Aorta (tissue), 5 donors: ENCODE measurements at places on chromosomes 1 and 21. TPM values are rescaled to one million over a fixed set of nuclear protein-coding genes. Genes with fewer than 3 reads are reported as not detected.

The LCE1E gene
- not detected for total RNA-seq

- no peaks in the 10 kb centered on the region for H3K27me3 ChIP-seq
- no peak for DNase-seq
- no peaks in the 10 kb centered on the region for H3K36me3 ChIP-seq
- no peak overlapping the region for H3K27ac ChIP-seq
- H3K4me1 ChIP-seq: no peaks in the 10 kb centered on the region
- no peak overlapping the region for H3K4me3 ChIP-seq
Measured at GRCh38 chr1:61294930-61295329, 212.6 kb downstream of the NFIA start.

DNA sequence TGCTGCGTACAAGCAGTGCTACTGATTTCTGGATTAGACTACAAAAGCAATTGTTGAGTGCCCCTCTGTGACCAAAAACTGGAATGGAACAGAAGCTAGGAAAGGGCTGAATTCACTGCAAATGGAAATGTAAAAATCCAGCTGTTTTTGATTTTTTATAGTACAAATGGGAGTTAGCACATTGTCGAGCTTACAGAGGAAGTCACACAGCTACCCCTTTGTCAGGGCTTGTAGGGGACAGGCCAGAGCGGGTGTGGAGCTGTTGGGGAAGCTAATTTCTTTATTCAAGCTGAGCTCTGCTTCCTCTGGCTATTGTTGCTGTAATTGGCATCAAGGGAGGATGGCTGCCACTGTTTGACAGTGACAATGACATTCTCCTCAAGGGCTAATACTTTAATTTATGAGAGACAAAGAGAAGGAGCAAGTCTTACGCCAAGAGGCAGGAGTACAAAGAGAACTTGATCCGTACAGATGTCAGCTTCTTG, 96.1 kb downstream of the SLC35F3 start:
- H3K4me3 ChIP-seq: no peak overlapping the region
- H3K36me3 ChIP-seq: no peaks in the 10 kb centered on the region
- H3K27ac ChIP-seq: no peak overlapping the region
- H3K4me1 ChIP-seq: no peaks in the 10 kb centered on the region
- no peak for DNase-seq

DNA sequence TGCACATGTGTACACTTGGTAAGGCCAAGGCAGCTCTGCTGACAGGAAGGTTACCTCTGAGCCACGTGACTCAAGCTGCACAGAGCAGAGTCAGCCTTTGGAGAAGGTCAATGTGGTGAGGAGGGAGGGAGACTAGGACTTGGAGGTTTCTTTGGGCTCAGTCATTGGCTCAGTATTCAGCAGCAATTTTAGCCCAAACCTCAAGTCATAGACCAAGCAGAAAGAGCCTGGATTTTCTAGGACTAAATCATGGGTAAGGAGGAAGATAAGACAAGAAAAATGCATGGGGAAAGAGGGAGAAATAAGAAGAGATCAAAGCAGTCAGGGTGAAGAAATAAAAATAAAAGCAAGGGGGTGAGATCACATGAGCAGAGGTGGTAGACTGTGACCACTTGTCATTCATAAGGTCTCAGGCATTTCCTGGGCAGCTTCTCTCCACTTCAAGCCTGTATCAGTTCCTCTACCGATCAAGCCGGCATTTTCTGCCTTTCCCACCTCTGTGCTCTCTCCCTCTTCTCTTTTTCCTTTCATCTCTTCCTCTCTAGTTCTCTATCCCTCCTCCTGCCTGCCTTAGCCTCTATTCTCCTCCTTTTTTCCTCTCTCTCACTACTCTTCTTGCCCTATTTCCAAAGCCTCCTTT, 51.7 kb upstream of the DUSP10 start:
- no peak overlapping the region for H3K27ac ChIP-seq
- H3K4me3 ChIP-seq: no peak overlapping the region
- H3K36me3 ChIP-seq: no peaks in the 10 kb centered on the region
- H3K27me3 ChIP-seq: no peaks in the 10 kb centered on the region

DNA sequence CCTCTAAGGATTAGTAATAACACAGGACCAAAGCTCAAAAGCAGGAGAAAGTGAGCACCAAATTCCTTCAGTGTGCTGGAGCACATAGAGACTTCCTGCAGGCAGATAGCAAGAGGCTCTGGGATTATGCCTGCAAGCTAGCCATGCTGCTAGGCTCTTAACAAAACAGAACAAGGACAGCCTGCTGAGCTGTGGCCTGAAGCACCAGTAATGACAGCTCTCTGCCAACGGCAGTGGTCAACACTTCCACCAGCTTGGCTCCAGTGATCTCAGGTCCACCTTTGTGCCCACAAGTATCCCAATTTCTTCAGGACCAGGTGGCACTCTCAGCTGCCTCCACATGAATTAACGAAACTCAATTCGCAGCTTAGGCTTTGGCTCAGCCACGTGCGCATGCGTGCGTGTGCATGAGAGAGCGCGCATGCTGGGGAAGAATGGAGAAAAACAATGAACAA, 64.2 kb downstream of the SLC45A1 start:
- no peaks in the 10 kb centered on the region for H3K36me3 ChIP-seq
- H3K27me3 ChIP-seq: no peaks in the 10 kb centered on the region
- no peak overlapping the region for H3K4me3 ChIP-seq
- no peak overlapping the region for H3K27ac ChIP-seq
- no peaks in the 10 kb centered on the region for H3K4me1 ChIP-seq
- DNase-seq: no peak

GRCh38 chr1:83574791-83575190, 424.1 kb downstream of the TTLL7 start:
- H3K27ac ChIP-seq: no peak overlapping the region
- H3K27me3 ChIP-seq: no peaks in the 10 kb centered on the region
- H3K4me1 ChIP-seq: peaks cover 2% of the 10 kb centered on the region
- H3K36me3 ChIP-seq: no peaks in the 10 kb centered on the region
- no peak for DNase-seq
- H3K4me3 ChIP-seq: no peak overlapping the region

- no peak overlapping the region for H3K27ac ChIP-seq
- DNase-seq: no peak
- no peaks in the 10 kb centered on the region for H3K4me1 ChIP-seq
- H3K36me3 ChIP-seq: no peaks in the 10 kb centered on the region
- no peaks in the 10 kb centered on the region for H3K27me3 ChIP-seq
Measured at GRCh38 chr1:111565968-111566367, 53.6 kb upstream of the RAP1A start.

- no peak for DNase-seq
- no peak overlapping the region for H3K27ac ChIP-seq
- H3K36me3 ChIP-seq: no peaks in the 10 kb centered on the region
- no peak overlapping the region for H3K4me3 ChIP-seq
- H3K4me1 ChIP-seq: no peaks in the 10 kb centered on the region
Measured at GRCh38 chr1:17759114-17759513, 4.0 kb downstream of the ACTL8 start.

DNA sequence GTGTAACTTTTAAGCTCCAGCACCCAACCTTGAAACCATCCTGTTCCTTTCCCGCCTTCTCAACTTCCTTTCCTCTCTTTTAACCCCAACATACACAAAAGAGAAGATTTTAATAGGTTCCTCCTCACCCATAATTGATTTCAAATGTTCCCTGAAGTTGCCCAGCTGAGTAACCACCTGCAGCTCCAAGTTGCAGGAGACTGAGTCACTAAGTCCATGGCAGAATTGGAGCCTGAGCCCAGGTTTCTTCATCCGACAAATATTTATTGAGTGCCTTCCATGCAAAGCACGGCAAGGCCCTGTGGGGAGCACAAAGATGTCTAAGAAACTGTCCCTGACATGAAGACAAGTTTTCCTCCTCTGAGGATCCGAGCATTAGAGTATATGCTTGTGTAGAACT, 97.7 kb downstream of the PAPPA2 start:
- H3K4me3 ChIP-seq: no peak overlapping the region
- DNase-seq: no peak
- peak overlapping the region; percentile 17 for H3K27ac ChIP-seq
- no peaks in the 10 kb centered on the region for H3K36me3 ChIP-seq
- peaks cover 2% of the 10 kb centered on the region for H3K4me1 ChIP-seq
- no peaks in the 10 kb centered on the region for H3K27me3 ChIP-seq

GRCh38 chr1:22875241-22875640, 97.4 kb downstream of the LACTBL1 start:
- no peaks in the 10 kb centered on the region for H3K27me3 ChIP-seq
- H3K4me3 ChIP-seq: no peak overlapping the region
- no peak overlapping the region for H3K27ac ChIP-seq
- no peaks in the 10 kb centered on the region for H3K4me1 ChIP-seq
- no peak for DNase-seq
- no peaks in the 10 kb centered on the region for H3K36me3 ChIP-seq
